ENCODE measurements at places on chromosomes 2 and 18.

DNA sequence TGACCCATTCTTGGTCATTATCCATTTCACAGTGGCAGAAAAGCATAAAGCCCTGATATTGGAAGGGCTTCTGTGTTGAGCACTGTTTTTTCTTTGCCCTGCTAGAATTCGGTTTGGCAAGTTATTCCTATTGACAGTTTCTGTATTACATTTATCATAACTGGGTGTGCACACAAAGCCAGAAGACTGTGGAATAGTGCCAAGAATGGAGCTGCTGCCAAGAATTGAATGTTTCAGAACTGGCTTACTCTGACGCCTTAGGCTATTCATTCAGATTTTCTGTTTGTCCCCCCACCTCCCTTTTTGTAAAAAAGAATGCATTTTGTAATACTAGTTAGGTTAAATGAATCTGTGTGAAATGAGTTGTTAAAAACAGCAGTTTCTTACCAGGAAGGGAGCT, 12.7 kb downstream of the KDM3A start:
- no peak for DNase-seq

GRCh38 chr18:7577706-7578105, 10.6 kb downstream of the PTPRM start:
- DNase-seq, result peak; percentile 73

DNA sequence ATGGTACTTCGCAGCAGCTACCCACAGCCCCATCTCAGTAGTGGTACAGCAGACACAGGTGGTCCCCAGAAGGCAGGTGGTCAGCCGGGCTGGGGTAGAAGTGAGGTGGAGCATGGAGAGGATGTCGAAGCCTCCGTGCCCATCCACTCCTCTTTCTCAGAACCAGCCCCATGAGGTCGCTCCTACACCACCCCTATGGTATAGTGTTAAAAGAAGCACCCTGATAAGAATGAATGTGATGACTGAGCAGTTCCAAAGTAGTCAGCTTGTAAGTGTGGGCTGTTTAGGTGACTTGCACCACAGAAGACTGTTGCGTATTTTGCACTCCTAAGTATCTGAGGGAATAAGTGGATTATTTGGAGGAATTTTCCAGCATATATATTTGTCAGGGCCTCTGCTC, 111.3 kb downstream of the WDSUB1 start:
- no peak for DNase-seq

DNA sequence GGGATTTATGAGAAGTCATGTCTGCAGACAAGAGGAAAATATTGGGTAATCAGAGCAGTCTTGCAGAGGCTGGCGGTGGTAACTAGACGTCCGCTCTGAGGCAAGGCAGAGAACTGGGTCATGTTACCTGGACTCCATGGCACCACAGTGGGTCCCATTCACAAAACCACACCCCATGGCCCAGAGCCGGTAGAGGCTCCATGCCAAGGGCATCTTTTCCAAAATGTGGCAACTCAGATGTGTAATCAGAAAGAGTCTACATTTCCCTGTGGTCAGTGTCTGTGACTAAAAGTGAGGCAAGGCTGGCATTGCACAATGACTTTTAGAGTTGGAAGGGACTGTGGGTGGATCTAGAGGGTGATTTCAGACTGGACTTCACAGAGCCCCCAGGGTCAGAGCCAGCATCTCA, 113.1 kb downstream of the MREG start:
- no peak for DNase-seq

- DNase-seq, result no peak
Measured at GRCh38 chr18:62164855-62165487, 21.9 kb downstream of the PIGN start.

DNA sequence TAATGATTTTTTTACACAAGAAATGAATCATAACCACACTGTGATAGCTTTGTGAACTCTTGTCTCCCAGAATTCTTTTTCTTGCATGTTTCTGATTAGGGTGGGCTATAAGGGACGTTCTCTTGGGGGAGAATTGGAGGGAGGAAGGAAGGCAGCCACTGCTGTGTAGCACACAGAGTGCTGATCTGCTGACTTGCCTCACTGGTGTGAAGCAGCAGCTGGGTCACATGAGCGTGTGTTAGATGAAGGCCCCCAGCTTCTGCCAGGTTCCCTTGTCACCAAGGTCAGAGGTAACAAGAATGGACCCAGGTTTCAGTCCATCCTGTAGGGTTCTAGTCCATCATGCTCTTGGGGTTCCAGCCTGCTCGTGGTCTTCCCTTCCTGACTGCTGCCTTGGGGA, 107.4 kb upstream of the GLI2 start:
- no peak for DNase-seq

DNA sequence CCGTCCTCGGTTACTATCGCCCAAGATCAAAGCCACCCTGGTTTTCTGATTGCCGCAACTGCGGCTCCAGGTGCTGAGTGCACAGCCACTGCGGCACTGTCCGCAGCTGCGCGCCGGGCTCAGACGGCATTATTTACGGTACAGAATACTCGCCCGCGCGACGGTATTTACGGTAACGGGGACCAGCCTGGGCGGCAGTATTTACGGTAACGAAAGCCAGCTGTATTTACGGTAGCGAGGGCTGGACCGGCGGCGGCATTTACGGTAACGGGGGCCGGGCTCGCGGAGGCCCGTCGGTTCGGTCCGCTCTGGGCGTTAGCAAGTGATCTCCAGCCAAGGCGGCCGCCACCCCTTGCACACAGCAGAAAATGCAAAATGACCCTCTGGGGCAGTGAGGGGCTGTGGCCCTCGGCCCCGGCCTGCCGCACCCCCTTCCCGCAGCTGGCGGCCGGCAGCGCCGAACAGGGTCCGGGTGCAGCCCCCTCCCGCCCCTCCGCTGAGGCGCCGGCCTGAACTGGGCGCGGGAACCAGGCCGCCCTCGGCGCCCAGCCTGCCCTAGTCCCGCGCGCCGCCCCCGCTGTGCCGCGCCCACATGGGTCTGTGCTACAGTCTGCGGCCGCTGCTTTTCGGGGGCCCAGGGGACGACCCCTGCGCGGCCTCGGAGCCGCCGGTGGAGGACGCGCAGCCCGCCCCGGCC, at the start of gene GNAL:
Gene GNAL, plus strand, starts transcription at position 293 of the 697 bp plus-strand sequence. Its CDS starts 300 bp downstream, at position 593.
- peak; percentile 47 for DNase-seq

- peak; percentile 91 for DNase-seq
Measured at GRCh38 chr2:239106314-239106908, 258.5 kb downstream of the TWIST2 start.

- DNase-seq, result no peak
Measured at GRCh38 chr2:232142049-232142448, 180.5 kb downstream of the DIS3L2 start.

DNA sequence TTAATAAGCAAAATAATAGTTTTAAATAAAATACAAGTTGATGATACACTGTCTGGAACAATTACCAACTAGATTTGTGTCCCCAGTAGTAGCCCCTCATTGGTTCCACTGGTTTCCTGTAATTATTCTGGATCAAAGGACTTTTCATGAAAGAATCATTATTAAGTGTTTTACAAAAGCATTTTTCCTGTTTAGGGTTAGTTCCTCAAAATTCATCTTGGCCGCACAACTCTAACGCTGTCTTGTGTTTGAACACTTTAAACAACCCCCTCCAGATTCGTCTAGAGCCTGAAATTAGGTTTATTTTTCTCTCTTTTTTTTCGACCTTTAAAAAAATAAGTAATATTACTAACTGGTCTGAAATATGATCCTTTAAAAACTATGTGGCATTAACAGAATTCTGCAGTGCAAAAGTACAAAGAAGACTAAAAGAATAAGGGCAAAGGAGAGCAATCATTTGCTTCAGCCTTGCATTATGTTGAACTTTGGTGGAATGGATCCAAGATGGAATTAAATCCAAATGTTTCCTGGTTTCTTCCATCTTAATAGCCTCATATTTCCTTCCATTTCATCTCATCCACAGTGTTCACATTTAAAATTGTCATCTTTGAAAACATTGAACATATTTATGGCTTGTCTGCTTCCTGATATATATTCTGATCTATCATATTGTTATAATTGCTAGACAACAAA, 678.4 kb downstream of the IRS1 start:
- no peak for DNase-seq

- DNase-seq, result no peak
Measured at GRCh38 chr2:28247734-28248133, 144.9 kb upstream of the FOSL2 start.

- no peak for DNase-seq
Measured at GRCh38 chr2:175107146-175107545, 60.9 kb downstream of the ATF2 start.

DNA sequence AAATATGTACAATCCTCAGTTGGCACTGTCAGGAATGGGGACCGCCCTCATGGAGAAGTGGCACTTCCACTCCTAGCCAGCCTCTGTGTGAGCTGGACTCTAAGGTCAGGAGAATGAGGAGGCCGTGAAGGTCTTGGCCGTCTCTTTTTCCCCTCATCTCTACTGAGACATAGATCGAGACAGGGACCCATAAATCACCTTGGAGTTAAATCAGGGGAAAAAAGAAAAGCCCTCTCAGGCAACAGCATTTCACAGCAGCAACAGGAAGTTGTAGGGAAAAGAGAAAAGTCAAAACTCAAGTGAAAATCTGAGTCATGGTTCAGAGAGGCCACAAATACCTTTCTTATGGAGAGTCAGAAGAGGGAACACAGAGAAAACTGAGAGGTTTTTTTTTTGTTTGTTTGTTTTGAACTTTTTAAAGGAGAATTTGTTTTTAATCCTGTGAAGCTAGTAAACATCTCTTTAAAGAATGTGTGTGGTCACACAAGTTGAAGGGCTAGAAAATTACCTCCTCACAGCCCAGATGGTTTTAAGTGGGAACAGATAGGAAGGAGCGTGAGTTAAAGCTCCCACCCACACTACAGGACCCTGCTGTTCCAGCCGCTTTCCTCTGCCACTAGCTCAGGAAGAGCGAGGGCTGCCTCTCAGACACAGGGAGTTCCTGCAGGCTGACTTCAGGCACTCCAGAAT, 30.6 kb upstream of the CYP1B1 start:
- DNase-seq, result no peak

DNA sequence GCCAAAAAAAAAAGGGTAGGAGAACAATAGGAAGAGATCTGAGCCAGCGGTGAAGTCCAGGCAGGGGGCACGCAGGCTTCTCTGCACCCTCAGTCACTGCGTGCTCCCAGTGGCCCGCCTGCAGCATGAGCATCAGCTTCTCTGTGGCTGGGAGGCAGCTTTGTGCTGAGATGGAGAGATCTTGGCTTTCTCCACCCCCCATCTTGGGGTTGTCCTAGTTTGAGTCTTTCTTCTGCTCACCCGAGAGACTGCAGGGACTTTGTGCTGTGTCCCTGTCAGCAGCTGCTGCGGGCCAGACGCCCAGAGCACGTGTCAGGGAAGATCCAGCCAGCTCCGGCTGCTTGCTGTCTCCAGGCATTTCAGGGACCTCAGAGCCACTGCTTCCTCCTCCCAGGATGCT, 20.3 kb downstream of the TRAPPC12 start:
- DNase-seq, result no peak

DNA sequence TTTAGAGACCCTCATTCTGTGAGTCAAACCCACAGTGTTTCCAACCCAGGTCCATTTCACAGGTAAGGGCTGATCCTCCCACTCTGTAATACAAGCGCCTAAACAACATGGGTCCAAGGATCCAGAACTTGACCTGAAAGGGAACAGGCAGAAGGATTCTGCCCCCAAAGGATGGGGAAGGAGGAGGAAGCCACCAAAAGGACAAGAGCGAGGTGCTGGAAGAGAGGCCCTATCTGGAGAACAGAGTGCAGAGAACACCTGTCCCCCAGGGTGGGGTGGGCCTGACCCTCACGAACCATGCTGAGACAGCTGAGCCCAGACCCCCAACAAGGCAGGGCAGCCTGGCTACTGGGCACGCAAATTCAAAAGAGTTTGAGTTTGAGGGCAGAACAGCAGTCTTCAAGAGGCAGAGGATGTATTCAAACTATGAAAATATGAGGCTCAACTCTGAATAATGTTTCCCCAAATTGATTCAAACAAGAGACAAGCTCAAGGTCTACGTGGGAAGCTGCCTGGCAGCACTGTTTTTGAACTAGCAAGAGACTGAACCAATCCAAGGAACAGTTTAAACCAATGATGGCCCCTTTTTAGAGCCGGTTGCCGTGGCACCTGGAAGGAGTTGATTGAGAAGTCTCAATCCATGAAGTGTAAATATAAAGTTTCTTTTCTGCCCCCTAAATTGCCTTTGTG, 212.7 kb downstream of the ALPK2 start:
- DNase-seq, result no peak

DNA sequence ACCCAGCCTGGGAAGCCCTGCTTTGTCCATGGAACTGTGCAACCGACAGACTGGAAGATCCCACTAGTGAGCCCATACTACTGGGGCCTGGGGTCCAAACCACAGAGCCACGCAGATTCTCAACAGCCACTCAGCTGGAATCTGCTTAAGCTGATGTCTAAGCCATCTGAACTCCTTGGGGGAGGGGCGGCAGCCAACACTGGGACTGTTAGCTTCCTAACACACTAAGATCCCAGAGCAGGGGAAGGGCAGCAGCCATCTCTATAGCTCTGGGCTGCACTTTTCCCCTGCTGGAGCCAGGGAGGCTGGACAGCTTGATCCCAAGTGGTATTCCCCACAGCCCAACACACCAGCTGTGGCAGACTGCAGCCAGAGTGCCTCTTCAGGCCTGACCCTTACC, 118.3 kb downstream of the RPRM start:
- no peak for DNase-seq

DNA sequence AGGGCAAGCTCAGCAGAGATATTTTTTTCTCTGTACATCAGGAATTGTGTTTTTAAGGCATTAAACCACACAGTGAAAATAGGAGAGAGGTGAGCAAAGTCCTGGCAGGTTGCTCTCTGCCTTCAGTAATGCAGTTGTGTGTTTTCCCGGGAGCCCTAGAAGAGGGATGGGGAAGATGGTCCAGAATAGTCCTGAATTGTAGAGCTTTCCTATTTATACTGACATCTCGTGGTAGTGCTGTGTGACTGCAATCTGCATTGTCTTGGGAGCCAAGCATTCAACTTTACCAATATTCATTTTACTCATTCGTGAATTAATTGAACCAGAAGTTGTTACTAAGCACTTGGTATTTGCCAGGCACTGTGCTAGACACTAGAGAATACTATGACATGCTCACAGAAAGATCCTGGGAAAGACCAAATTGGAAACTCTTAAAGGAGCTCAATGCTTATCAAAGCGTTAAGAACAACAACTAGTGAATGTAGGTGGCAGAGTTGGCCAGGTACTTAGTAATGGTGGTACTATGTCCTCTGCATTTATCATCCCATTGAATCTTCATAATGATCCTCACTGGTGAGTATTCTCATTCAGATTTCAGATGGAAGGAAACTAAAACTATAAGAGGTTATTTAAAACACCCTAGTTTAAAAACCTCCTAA, 214.6 kb downstream of the TRIB2 start:
- peak; percentile 63 for DNase-seq
